ENCODE measurements at places on chromosomes 1 and 21. TPM values are rescaled to one million over a fixed set of nuclear protein-coding genes. Genes with fewer than 3 reads are reported as not detected.
A peak's percentile ranks its signal among the peaks of the same experiment; 100 is the strongest.

GRCh38 chr1:211900441-211900840, 69.9 kb upstream of the LPGAT1 start:
- no peaks in the 10 kb centered on the region for H3K4me1 ChIP-seq
- no peak overlapping the region for H3K27ac ChIP-seq
- no peak for DNase-seq
- no peaks in the 10 kb centered on the region for H3K36me3 ChIP-seq
- peaks cover 1% of the 10 kb centered on the region for H3K27me3 ChIP-seq

DNA sequence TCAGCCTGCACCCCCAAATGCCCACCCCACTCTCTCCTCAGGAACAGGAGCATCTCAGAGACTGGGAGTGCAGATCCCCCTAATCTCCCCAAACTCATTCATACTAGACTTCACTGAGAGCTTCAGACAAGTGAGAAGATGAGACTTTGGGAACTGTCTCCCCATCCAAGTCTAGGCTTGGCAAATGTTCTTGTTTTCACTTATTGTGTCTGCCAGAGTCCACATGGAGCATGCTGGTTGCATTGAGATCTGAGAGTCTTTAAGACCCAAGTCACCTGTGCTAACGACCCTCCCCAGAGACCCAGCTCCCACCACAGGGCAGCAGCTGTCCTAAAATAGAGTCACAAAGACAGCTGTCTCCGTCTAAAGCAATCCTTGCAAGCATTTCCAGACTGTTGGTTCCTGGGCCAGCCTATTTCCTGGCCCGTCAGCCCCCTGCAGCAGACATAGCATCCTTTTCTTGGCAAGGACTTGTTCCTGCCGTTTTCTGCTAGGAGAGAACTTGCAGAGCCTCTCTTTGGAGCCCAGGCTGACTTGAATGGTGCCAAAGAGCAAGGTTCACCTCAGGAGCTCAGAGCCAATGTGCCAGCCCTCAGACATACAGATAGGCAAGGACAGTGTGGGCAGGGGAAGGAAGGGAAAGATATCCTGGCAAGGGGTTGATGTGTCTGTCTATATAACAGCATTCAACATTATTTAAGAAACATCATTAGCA, 1.9 kb upstream of the CNTN2 start:
- peaks cover 44% of the 10 kb centered on the region for H3K27me3 ChIP-seq
- H3K4me1 ChIP-seq: no peaks in the 10 kb centered on the region
- H3K4me3 ChIP-seq: no peak overlapping the region
- no peak overlapping the region for H3K27ac ChIP-seq
- no peak for DNase-seq

DNA sequence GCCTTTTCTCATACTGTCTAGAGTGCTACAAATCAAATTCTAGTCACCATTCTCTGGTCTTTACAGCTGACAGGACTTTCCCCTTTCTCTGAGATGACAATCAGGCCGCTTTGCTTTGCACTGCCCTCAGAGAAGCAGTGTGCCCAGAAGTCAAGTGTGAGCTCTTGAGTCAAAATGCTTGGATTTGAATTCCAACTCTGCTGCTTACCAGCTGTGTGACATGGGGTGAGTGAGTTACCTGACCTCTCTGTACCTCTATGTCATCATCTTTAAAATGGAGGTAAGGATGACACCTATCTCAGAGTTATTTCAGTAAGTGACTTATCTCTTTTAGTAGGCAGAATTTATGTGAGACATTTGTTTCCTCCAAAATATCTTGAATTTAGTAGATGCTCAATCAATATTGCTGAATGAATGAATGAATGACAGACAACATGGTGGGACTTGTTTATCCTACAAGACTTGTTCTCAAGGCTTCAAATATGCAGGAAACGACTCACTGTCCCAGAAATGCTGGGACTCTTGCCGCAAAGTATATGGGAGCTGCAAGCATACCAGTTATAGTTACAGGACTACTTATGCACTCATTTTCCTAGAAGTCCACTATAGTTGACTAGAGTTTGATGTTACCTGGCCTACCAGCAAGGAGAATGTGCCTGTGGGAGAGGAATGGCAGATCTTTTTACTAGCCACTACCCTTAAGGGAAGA, 38.1 kb upstream of the A3GALT2 start:
- no peaks in the 10 kb centered on the region for H3K27me3 ChIP-seq
- H3K36me3 ChIP-seq: no peaks in the 10 kb centered on the region
- H3K4me3 ChIP-seq: no peak overlapping the region
- H3K4me1 ChIP-seq: peaks cover 3% of the 10 kb centered on the region

DNA sequence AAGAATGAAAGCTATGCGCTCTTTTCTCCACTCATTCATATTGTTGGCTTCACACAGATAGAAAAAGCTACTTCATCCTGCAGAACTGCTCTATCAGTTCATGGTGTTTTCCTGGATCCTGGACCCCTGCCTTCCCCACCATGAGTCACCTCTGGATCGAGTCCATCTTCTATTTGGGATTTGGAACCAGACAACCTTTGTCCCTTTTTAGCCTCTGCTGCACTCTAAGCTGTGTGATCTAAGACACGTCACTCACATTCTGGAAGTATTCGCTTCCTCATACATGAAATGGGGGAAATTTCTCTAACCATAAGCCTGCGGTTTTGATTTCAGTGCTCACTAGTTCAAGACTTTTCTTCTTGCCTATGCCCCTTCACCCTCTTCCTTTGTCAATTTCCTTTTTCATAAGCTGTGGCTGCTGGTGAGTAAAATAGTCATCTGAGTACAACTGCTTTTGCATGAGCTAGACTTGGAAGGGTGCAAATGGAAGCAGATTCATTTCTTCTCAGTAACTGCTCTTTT, 14.1 kb upstream of the DEGS1 start:
- H3K36me3 ChIP-seq: peaks cover 5% of the 10 kb centered on the region
- H3K27ac ChIP-seq: peak overlapping the region; percentile 55
- no peaks in the 10 kb centered on the region for H3K27me3 ChIP-seq
- H3K4me3 ChIP-seq: peak overlapping the region; percentile 14
- peak; percentile 29 for DNase-seq
- peaks cover 36% of the 10 kb centered on the region for H3K4me1 ChIP-seq

DNA sequence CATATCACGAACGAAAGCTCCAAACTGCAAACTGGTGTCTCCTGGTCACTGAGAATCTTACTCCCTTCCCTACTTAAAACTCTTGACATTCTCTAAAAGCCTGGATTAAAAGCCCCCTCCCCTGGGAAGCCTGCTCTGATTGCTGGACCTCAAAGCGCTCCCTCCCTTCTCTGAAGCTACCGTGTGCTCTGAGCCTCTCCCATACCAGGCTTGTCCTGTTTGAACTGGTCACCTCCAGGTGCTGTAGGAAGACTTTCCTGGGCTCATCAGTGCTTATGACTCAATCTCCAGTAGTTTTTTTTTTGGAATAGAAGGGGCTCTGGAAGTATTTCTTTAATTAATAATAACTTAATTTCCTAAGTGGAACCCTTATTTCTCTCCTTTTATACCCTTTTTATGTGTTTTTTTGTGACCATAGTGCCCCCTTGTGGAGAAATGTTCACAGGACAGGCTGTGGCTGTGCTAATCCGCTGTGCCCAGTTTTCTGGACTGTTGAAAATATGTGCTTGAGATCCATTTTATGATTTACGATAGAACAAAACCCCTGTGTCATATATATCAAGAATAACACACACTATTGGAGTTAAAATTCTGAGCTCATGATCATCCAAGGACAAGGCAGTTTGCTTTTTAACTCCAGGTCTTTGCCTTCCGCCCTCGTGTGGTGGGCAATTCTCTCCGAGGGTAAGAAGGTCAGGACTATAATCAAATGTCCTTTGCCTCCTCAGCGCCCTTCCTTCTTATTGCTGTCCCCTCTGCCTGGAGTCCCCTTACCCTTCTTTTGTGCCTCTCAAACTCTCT, 16.9 kb downstream of the MTARC1 start:
- H3K27ac ChIP-seq: no peak overlapping the region
- peaks cover 8% of the 10 kb centered on the region for H3K27me3 ChIP-seq
- H3K36me3 ChIP-seq: no peaks in the 10 kb centered on the region

- DNase-seq: no peak
- no peak overlapping the region for H3K4me3 ChIP-seq
- no peak overlapping the region for H3K27ac ChIP-seq
- H3K4me1 ChIP-seq: peaks cover 8% of the 10 kb centered on the region
- H3K36me3 ChIP-seq: no peaks in the 10 kb centered on the region
Observed at GRCh38 chr1:115183721-115184259, 94.5 kb upstream of the TSPAN2 start.

- no peak overlapping the region for H3K27ac ChIP-seq
- H3K4me1 ChIP-seq: peaks cover 16% of the 10 kb centered on the region
- no peak overlapping the region for H3K4me3 ChIP-seq
Observed at GRCh38 chr21:44375281-44375651, 21.8 kb downstream of the TRPM2 start.

- no peak for DNase-seq
- H3K4me3 ChIP-seq: no peak overlapping the region
- no peaks in the 10 kb centered on the region for H3K4me1 ChIP-seq
- H3K27me3 ChIP-seq: no peaks in the 10 kb centered on the region
- H3K36me3 ChIP-seq: no peaks in the 10 kb centered on the region
Observed at GRCh38 chr21:27209546-27209945, 242.7 kb upstream of the ADAMTS5 start.

The CTSS gene
- total RNA-seq: 31.4 TPM

The IFNLR1 gene
- 7.4 TPM for total RNA-seq

The NPHS2 gene
- total RNA-seq: not detected

The KCNE2 gene
- not detected for total RNA-seq

The HSD3B2 gene
- total RNA-seq: not detected

The CCDC27 gene
- total RNA-seq: not detected

The TDRD5 gene
- not detected for total RNA-seq

Data from activated CD4-positive, alpha-beta T cell treated with anti-CD3 and anti-CD28 coated beads for 36 hours (primary cell).